AG10803 (cell line): ENCODE measurements at places on chromosomes 4 and X.

- DNase-seq, result no peak
Measured at GRCh38 chr4:15428611-15429010, 778 bp downstream of the C1QTNF7 start.

DNA sequence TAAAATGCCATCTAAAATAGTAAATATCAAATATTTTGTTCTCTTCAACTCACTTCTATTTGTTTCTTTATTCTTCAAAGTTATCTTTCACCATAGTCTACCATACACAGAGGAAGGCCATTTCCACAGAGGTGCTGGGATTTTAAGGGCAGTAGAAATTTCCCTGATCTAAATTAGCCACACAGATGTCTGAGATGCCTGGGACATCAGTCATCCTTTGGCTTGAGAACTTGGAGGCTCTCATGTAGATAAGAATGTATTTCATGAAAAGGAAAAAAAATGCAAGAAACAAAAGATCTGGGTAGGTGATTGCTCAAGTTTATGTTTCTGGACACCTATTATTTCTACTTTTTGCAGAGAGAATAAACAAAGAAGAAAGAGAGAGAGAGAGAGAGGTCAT lies 1008.2 kb downstream of the NLGN4X start:
- no peak for DNase-seq

DNA sequence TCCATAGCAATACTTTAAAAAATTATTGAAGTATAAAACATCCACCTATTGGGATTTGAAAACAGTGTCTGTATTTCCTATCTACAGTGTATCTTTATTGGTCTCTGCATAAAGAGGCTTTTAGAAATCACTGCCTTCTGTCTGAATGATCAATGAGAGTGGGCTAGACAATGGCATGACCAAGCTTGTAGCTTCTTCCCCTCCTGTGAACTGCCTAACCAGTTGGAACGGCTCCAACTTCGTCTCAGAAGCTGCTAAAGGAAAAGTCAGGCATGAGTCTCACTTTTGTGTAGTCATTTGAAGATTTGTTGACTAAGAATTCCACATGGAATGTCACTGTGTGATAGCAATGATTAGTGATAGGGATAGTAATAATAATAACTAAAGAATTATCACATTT lies 64.2 kb downstream of the INTS12 start:
- no peak for DNase-seq

DNA sequence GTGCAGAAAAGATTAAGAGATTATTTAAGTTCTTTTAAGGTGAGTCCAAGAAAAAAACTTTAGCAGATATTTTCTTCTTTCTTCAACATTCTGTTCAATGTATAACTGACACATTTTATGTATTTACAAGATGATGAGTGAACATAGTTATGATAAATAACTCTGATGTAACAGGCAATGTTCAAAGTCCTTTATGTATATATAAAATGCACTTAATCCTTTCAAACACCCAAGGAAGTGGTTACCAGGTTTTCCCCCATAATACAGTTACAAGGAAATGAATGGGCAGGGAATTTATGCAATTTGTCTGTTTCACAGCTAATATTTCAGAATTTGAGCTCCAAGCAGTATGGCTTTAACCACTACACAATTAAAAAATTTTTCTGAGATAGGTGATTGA lies 8.2 kb downstream of the CXCL3 start:
- no peak for DNase-seq

- DNase-seq, result no peak
Measured at GRCh38 chr4:2385516-2385915, 32.9 kb downstream of the ZFYVE28 start.

- no peak for DNase-seq
Measured at GRCh38 chrX:10555846-10556245, 64.5 kb downstream of the MID1 start.

DNA sequence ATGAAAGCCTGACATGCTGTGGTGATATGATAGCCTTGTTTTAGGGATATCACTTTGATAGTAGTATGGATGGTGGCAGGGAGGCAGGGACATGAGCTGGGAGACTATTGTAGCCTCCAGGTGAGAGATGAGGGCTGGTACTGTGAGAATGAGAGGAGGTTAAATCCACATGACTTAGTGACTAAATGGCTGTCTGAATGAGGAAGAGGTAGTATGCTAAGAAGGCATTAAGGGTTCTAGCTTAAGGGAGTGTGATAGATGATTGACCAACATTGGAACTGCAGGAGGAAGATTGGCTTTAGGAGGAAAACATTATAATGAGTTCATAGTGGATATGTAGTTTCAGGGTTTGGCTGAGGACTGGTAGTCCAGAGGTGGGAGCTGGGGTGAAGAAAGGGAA lies 195.0 kb upstream of the ANK2 start:
- no peak for DNase-seq

DNA sequence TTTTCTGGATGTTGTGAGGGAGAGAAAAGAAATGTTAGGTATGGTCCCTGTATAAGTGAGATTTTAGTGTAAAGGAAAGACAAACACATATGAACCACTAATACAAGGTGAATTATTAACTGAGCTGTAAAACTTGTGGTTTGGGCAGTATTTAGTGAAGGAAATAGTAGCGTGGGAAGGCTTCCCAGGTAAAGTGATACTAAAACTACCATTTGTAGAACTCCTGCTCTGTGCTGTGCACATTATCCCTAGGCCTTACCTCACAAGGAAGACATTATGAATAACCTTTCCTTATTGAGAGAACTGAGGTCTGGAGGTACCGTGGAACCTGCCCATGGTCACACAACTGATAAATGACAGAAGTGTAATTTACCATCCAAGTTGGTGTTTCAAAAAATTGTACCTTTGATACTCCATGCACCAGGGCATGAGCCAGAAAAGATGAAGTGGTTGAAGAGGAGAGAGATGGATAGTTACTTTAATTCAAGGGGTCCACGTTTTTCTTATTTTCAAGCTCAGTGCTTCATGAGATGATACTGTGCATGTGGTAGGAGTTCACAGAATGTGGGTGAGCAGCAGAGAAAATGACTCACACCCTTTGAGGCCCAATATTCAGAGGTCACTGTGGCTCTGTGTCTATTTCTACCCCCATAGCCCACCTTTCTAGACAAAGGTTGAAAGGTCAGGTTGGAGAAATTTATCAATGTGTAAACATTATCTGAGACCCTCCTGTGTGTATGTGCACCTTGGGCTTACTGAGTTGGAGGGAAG lies 2.6 kb upstream of the VSIG4 start:
- DNase-seq, result no peak

DNA sequence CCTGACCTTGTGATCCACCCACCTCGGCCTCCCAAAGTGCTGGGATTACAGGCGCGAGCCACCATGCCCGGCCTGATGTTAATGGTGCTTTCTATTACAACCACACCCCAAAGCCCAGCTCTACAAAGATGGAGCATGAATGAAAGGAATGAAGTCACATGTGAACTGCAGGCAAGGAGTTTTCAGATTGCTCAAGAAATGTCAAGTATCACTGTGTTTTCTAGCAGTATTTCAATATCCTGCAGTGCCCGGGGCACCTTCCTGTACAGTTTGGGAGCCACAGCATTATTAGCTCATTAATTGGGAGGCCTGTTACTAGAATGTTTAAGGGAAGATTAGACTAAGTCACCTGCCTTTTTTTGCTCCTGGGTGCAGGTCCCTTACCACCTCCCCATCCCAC lies 40.1 kb downstream of the PRIMPOL start:
- no peak for DNase-seq

- no peak for DNase-seq
Measured at GRCh38 chr4:170758988-170759387, 669.2 kb upstream of the AADAT start.

DNA sequence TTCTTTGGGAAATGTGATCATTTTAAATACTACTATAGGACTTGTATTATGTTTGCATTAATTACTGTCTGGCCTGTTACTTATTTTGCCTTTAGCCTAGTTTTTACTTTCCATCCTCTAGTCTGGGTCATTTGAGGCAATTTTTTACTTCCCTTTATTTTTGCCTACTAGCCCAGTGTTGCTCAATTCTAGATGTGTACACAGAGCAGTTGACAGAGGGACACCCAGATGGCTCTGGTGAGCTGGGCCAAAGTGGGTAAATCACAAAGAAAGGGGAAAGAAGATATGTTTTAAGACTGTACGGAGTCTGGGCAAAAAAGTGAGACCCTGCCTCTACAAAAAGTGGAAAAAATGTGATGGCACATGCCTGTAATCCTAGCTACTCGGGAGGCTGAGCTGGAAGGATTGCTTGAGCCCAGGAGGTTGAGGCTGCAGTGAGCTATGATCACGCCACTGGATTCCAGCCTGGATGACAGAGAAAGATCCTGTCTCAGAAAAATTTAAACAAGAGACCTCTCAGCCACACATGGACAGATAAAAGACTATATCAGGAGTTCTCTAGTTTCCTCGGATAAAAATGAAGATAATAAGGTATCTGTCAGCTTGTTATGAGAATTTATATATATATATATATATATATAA lies 35.7 kb downstream of the APOO start:
- DNase-seq, result no peak

DNA sequence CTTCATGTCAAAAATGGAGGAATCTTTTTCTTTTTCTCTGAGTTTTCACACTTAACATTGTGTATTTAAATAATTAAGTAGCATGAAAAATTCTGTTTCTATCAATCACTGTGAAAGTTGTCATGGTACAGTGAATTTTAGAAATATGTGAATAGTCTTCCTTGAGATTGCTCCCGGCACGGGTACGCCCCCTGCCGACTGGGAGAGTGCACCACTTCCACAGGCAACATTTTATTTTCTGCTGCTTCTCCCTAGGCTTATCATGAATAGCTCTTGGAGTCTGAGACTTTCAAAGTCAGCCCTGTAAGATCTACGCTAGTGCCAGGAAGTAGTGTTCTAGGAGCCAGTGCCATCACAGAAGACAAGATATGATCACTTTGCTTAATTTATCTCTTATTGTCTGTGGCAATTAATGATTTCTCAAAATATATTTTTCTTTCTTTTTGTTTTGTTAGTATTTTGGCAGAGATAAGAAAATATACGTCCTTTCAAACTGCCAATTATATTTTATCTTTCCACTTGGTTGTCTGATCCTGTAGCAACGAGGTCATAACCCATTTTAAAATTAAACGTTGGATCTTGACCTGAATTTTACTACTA lies 763.8 kb upstream of the AADAT start:
- peak; percentile 11 for DNase-seq

DNA sequence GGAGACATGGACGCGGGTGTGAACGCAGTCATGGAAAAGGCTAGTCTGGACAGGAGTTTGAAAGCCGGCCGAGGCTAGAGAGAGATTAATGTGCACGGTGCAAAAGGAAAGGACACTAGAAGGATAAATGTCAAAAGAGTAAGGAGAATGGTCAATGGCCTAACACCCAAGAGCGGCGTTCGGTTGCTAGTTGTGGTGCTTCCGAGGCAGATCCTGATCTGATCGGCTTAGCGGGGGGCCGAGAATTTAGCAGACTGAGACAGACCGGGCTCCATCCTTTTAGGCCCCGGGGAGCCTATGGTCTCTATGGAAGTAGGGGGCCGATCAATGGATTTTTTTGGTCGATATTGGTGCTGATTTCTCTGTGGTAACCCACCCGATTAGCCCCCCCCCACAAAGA lies 6.9 kb downstream of the GAGE10 start:
- DNase-seq, result no peak

- peak; percentile 57 for DNase-seq
Measured at GRCh38 chrX:106611679-106612392, at the start of gene RADX. TSS of gene RADX (plus strand) at chrX:106611978. CDS start at chrX:106612081, 103 bp downstream.

- DNase-seq, result no peak
Measured at GRCh38 chr4:5912614-5913019, 19.7 kb upstream of the CRMP1 start.

DNA sequence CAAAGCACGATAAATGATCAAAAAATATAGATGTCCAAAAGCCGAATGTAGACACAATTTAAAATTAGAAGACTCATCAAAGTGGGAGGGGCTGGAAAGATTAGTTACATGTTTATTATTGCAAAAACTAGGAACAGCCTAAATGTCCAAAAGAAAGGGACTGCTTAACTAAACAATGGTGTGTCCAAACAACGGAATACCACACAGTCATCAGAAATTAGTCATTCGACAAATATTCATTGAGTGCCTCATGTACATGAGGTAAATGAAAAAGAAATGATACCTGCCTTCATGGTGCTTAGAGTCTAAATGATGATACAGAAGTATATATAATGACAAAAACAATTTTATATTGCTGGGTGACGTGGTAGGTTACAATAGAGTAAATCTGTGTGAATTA lies 139.7 kb downstream of the MAML3 start:
- no peak for DNase-seq

DNA sequence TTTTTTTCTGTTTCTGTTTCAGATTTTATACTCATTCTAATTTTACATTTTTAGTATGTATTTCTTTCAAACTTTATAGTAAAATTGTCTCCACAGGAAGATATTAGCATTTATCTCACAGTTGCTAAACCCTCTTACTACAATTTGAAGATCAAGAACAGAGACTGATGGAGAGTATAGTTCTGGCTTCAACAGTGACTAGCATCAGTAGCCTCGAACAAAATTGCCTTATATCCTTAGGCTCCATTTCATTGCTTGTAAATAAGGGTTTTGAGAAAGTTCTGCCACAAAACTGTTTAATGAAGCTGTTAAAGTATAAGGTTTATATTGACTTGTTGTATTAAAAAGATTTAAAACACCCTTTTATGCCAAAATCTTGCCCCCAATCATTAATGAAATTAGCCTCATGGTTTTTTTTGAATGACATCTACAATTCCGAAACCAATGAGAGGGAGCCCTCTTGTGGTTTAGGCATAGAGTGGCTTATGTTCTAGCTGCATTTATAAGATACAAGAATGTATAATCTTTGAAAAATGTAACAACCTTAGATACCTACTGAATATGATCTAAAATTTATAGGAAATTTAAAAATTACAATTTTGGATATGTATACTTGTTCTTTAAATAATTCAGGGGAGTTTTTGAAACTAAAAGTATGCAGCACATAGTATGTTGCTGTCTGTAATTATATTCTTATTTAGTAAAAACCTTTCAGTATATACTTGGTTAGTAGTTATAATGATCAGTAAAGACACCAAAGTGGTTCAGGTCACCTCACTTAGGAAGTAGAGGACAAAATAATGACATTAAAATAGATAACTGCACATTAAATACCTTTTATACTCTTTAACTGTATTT lies 109.8 kb upstream of the HPGD start:
- peak; percentile 48 for DNase-seq

GRCh38 chr4:26141911-26142638 lies 178.7 kb upstream of the RBPJ start:
- peak; percentile 63 for DNase-seq

- no peak for DNase-seq
Measured at GRCh38 chr4:2831611-2832308, 11.9 kb upstream of the ADD1 start.

DNA sequence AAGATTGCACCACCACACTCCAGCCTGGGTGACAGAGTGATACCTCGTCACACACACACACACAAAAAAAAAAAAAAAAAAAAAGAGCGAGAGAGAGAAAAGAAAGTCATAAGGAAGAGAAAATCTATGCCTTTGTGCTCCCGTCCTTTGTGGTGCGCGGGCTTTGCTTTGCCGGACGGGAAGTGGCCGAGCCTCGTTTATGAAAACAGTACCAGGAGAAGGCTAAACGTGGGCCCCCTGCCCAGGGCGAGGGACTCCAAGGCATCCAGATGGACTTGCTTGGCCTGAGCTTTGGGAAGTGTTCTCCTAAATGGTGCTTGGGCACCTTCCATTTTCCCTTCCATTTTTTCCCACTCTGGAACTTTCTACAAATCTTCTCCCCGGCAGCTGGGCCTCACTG lies 109.3 kb upstream of the LRPAP1 start:
- DNase-seq, result no peak

GRCh38 chrX:13994104-13994503 lies 35.6 kb downstream of the GEMIN8 start:
- no peak for DNase-seq
